ENCODE measurements at places on chromosomes 5 and 9.

- DNase-seq, result no peak
These were observed 18.1 kb downstream of the PDLIM4 start for GRCh38 chr5:132275367-132276220.

DNA sequence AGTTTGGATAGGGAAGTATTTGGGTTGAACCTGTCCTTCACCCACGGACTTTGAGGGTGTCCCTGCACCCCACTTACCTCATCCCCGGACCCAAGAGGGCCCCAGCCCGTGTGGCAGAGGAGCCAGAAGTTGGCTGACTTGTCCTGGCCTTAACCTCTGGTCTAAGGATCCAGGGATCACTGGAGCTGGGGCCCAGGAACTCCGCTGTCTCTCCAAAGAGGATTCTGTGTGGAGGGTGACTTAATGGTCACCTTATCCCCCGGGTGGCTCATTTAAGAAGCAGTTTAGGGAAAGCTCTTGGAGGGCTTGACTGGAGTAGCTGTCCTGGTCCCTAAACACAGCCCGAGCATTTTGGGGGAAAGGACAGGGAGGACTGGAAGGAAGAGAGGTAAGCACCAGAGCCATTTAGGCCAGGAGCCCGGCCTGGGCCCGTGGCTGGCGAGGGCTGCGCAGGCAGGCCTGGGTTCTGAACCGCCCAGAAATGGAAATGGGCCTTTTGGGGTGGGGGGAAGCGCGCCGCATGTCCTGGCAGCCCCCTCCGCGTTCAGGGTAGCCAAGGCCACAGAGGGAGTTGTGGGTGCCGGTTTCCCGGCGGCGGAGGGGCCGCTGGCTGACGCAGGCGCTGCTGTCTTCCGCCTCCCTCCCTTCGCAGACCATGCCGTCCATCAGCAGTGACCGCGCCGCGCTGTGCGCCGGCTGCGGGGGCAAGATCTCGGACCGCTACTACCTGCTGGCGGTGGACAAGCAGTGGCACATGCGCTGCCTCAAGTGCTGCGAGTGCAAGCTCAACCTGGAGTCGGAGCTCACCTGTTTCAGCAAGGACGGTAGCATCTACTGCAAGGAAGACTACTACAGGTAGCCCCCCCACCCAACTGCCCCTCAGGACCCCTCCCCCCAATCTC is 2.0 kb downstream of the LHX2 start:
- DNase-seq, result no peak

GRCh38 chr9:126558051-126558665 is 55.6 kb upstream of the LMX1B start:
- peak; percentile 29 for DNase-seq

DNA sequence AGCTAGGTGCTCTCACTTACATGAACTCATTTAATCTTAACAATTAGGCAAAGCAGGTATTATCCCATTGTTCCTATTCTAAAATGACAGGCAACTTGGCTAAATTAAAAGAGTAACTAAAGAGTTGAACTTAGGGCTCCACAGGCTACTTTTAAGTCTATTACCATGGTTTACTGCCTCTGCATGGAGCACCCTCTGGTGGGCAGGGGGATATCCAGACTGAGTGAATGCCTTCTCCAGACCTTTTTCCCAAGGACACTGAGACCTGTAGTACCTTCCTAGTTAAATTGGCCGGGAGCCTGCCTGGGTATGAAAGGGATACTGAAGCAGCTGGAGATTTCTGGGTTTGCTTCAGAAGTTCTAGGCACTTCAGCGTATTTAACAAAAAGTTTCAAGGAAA is 238.1 kb downstream of the ELAVL2 start:
- no peak for DNase-seq

- peak; percentile 80 for DNase-seq
These were observed 31.1 kb upstream of the BNC2 start for GRCh38 chr9:16901590-16901989.

DNA sequence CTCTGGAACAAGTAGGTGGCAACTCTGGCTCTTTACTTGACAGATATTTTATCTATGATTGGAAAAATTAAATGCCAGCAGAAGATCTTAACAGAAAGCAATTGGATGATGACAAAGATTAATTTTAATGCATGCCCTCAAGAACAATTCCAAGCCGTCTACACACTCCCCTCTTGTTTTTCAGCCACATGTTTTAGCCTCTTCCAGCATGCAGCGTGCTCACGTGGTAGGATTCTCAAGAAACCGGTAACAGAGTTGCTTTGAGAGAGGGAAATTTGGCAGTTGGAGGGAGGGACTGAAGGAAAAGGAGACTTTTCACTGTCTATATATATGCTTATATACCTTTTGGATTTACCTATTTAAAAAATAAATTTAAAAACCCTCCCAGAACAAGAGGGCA is 48.3 kb upstream of the FANCC start:
- DNase-seq, result no peak

GRCh38 chr5:117486261-117486660 is 911.6 kb upstream of the SEMA6A start:
- DNase-seq, result no peak

- no peak for DNase-seq
These were observed 28.1 kb upstream of the AIF1L start for GRCh38 chr9:131068076-131068816.

DNA sequence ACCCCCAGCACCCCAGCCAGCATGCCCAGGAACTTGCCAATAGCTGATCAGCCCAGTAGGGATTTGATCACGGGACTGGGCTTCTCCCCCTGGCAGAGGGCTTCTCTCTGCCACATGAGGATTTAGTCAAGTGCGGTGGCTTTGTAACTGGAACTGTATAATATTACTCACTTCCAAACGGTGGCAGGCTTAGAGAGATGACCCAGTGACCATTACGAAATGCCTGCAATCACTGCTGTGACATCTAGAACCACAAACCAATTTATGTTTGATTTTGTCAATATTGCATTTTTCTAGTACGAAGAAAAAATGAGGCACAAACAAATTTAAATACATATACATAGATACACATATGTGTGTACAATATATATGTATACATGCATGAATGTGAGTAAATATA is 192.1 kb downstream of the ERCC6L2 start:
- DNase-seq, result no peak

- DNase-seq, result no peak
These were observed 852.1 kb downstream of the MAT2B start for GRCh38 chr5:164357395-164358033.

All from fibroblast of mammary gland (primary cell).